ENCODE measurements at places on chromosomes 7 and 10.

DNA sequence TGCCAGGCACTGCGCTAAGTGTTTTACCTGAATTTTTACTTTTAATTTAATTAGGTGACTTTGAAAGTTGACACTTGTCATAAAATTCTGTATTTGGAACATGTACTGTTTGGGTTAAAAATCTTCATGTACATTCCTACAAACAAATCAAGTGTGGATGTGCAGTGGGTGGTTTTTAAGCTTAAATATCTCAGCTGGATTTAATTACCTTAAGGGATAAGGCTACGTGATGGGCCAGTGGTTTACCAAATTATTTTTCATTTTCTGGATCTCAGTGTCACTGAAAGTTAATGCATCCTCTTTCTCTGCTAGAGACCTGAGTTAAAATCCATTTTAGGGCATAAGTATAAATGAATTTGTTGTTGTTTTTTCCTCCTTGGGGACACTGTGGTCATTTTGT is 51.1 kb downstream of the EXOC4 start:
- no peak for DNase-seq

- no peak for DNase-seq
Observed at GRCh38 chr10:8054244-8054493, 319 bp upstream of the GATA3 start.

DNA sequence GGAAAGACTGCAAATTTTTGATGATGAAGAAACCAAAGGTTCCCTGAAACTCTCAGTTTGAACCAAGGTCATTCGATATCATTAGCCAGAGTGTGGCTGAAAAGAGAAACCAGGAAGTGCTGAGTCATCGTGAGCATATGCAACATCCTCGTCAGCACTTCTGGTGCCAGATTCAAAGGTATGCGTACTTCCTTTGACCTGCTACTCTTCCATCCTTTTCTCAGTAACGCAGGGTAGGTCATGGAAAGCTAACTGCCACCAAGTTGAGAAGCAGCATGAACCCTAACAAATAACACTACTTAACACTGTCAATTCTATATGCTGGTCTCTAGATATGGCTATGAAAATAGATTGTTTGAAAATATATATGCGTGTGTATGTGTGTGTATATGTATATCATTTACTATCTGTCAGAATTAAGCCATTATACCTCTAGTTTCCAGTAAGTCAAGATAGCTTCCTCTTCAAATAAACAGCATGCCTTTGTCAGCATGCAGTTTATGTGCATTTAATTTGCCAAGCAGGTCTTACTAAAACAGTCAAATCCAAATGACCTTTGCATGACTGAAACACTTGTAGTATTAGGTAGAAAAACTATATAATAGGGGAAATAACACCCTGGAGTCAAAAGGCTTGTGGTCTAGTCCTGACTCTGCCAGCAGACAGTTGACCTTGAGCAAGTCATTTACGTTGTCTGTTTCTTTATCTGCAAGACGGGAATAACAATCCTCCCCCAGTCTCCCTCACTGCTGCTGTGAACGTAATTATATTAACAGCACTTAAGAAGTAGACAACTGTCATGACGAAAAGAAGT is 26.4 kb downstream of the CDK6 start:
- DNase-seq = peak; percentile 32

DNA sequence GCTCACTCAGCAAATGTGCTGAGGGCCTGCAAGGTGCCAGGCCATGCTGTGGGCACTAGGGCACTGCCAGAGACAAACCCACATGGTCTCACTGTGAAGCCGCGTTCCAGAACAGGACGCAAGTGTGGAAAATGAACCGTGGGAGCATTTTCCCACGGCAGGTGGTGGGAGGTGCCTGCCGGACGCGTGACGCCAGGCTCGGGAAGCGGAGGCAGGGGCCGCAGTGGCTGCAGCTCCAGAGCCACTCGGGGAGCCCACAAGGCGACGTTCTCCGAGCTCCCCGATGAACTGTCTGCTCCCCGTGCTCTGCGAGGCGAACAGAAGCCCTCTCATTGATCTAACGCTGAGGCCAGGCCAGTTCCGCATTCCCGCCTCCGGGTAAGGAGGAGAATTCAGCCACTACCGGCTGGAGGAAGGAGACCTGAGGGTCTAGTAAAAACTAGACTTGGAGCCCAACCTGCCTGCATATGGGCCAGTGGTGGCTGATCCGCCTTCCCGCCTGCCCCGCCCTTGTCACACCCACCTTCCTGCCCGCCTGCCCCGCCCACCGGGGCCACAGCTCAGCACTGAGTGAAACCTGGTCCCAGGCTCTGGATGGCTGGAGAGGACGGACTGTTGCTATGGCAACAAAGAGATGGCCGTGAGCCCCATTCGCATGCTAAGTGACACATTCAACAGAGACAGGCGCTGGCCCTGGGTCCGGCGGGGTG is 13.1 kb downstream of the ADGRA1 start:
- no peak for DNase-seq

- no peak for DNase-seq
Observed at GRCh38 chr7:128407233-128407589, 2.6 kb downstream of the IMPDH1 start.

DNA sequence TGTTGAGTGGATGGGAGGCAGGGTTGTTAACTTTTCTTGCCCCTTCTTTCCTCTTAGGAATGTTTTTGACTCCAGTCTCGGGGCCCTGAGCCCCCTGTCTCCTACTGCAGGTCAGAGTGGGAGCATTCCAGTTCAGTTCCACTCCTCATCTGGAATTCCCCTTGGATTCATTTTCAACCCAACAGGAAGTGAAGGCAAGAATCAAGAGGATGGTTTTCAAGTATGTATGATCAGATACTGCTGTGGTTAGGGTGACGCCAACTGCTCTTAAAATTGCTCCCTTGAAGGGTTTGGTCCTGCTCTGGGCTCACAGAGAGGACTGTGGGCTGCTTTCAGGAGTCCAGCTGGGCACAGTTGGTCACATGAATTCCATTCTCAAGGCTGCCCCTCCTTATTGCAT is 22.0 kb downstream of the VWA2 start:
- no peak for DNase-seq

DNA sequence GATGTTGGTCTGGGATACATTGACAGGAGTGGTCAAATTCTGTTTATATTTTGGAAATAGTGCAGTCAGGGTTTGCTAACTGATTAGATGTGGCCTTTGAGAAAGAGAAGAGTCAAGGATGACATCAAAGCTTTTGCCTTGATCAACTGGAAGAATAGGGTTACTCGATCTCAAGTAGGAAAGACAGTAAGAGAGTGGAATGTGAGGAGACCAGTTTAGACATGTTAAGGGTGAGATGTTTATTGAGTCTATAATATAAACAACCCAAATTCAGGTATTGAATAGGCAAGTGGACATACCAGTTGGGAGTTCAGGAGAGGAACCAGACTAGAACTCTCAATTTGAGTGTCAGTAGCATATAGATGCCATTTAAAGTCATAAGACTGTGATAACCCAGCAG is 1.9 kb upstream of the ANKRD7 start:
- DNase-seq = no peak

- DNase-seq = no peak
Observed at GRCh38 chr7:128934361-128935341, 3.1 kb upstream of the IRF5 start.

DNA sequence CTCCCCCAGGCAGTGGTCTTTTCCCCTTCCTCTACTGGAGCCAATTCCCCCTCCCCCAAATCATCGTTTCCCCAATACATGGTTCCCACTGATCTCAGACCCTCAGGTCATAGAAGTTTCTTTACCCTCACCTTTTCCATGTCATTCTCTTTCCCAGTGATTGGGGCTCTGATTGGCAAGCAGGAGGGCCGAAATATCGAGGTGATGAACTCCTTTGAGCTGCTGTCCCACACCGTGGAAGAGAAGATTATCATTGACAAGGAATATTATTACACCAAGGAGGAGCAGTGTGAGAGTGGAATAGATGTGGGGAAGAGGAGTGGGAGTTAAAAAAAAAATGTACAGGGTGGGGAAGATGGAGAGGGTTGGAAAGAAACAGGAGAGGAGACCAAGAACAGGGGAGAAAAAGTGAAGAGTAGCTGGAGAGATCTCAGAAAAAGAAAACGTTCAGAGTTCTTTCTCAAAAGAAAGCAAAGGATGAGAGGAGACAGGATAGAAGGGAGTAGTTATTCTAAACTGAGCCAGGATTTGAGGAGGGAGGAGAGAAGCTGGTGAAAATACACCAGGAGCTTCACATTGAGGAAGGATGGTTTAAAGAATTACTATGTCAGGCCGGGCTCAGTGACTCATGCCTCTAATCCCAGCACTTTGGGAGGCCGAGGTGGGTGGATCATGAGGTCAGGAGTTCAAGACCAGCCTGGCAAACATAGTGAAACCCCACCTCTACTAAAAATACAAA is 858 bp downstream of the COPS6 start:
- no peak for DNase-seq

DNA sequence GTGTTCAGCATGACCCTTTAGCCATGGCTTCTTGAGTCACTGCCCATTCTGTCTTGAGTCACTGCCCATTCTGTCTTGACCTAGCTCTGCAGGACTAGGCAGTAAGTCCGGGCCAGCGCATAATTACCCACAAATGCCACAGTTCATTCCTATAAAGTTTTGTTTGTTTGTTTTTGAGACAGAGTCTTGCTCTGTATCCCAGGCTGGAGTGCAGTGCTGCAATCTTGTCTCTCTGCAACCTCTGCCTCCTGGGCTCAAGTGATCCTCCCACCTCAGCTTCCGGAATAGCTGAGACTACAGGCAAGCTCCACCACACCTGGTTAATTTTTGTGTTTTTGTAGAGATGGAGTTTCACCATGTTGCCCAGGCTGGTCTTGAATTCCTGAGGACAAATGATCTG is 32.7 kb upstream of the TARP start:
- DNase-seq = no peak

DNA sequence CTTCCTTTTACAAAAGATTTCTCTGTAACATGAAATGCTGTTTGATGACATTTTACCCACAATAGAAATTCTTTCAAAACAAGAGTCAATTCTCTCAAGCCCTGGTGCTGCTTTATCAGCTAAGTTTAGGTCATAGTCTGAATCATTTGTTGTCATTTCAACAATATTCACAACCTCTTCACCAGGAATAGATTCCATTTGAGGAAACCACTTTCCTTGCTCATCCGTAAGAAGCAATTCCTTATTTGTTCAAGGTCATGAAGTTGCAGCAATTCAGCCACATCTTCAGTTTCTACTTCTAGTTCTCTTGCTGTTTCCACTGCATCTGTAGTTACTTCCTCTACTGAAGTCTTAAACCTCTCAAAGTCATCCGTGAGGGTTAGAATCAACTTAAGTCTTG is 315.3 kb downstream of the TYW1 start:
- DNase-seq = no peak

GRCh38 chr10:43057831-43058340 is 19.0 kb upstream of the RET start:
- DNase-seq = no peak

DNA sequence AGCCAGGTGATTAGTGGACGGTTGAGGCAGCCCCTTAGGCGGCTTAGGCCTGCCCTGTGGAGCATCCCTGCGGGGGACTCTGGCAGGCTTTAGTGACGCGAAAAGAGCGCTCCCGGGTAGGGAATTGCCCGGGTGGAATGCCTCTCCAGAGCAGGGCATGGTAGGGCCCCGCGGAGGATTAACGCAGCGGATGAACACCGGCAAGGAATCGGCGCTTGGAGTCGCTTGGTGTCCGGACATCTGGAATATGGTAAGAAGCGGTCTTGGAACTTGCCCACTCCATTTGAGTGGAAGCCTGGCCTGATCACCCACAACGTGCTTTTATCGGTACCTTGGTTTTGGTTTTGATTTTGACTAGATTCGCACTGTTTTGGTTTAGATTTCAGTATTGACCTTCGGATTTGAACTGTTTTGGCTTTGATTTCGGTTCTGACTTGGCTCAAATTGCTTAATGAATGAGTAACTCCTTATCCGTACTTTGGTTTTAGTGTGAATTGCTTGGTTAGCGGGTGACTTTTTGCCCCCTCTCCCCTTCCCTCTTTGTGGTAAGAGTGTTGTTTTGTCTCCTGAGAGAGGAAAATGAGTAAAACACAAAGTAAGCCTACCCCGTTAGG is 24.2 kb upstream of the CHST3 start:
- DNase-seq = no peak

- no peak for DNase-seq
Observed at GRCh38 chr10:86836044-86836443, 79.6 kb downstream of the BMPR1A start.

DNA sequence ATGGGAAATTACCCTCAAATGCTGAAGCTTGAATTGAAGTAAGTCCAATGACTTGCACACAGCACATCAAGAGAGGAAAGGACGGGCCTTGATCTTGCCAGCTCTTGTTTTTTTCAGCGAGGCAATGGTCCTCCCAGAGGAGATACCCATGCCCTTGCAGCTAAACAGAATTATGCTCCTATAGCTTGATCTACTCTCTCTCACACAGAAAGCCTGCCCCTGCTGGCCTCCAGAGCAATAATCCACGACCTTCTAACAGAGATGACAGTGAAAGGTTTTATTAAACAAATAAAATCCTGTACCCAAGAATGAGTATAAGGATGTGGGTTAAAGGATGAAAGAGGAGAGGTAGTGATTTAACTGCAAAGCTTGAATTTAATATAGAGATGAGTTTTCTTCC is 268.0 kb downstream of the ADRA2A start:
- DNase-seq = no peak

- DNase-seq = no peak
Observed at GRCh38 chr10:129770286-129770685, 193.8 kb downstream of the EBF3 start.

DNA sequence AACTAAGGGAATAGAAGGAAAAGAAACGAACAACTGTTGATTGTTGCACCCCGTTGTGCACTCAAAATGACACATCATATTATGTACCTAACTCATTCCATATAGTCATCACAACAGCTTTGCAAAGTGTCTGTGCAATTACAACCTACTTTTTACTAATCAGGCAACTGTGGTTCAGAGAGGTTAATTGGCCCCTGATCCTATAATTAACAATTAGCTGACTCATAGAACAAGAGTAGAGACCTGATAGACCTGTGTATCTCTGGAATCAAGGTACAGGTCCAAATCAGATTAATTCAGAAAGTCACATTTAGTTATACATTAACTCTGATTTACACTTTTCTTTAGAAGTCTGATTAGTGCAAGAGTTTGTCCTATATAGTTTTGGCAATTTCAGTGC is 122.5 kb upstream of the CDK13 start:
- DNase-seq = no peak

DNA sequence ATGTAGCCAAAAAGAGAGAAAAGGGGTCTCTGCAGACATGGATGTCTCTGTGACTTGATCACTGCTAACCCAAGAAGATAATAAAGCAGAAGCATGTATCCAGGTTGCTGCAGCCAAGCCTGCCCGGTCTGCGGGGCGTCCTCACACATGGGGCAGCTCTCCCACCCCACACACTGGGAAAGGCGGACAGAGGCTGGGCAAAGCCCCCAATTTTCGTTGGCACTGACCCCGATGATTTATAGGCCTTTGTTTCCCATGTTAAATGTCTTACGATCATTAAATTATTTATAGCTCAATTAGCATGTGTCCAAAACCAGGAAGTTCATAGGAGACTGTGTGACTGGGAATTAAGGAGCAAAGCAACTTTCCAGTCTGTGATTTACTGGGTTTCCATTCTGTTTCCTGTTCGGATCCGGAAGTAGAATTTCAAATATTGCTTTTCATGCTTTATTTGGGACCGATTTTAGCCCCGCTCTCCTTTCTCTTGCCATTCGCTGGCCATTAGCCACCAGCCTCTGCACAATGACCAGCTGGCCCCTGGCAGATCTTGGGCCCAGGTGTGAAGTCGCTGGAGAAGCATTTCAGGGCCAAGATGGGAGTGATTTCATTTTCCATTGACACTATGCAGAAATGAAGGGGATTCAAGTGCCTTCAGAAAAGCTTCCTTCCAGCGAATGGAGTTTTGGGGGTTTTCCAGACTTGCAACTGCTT is 91.6 kb downstream of the EGFR start:
- DNase-seq = no peak

- DNase-seq = no peak
Observed at GRCh38 chr10:92267343-92267742, 23.5 kb downstream of the CPEB3 start.

GRCh38 chr10:11017570-11018431 is at the start of gene CELF2:
Gene CELF2, plus strand, starts transcription at chr10:11017872. Its CDS starts 218 bp downstream, at chr10:11018090.
- DNase-seq = no peak
